ENCODE measurements at places on chromosomes 7 and 10. TPM values are rescaled to one million over a fixed set of nuclear protein-coding genes. Genes with fewer than 3 reads are reported as not detected.

- H3K4me3 ChIP-seq, result peak overlapping the region; percentile 4
- H3K36me3 ChIP-seq, result peaks cover 10% of the 10 kb centered on the region
- peaks cover 90% of the 10 kb centered on the region for H3K4me1 ChIP-seq
- no peaks in the 10 kb centered on the region for H3K27me3 ChIP-seq
- peak overlapping the region; percentile 97 for H3K27ac ChIP-seq
Measured at GRCh38 chr10:125064681-125065492, 95.5 kb downstream of the CTBP2 start.

The TMEM178B gene
- 22.3 TPM for total RNA-seq

The SCIN gene
- 1.2 TPM for total RNA-seq

DNA sequence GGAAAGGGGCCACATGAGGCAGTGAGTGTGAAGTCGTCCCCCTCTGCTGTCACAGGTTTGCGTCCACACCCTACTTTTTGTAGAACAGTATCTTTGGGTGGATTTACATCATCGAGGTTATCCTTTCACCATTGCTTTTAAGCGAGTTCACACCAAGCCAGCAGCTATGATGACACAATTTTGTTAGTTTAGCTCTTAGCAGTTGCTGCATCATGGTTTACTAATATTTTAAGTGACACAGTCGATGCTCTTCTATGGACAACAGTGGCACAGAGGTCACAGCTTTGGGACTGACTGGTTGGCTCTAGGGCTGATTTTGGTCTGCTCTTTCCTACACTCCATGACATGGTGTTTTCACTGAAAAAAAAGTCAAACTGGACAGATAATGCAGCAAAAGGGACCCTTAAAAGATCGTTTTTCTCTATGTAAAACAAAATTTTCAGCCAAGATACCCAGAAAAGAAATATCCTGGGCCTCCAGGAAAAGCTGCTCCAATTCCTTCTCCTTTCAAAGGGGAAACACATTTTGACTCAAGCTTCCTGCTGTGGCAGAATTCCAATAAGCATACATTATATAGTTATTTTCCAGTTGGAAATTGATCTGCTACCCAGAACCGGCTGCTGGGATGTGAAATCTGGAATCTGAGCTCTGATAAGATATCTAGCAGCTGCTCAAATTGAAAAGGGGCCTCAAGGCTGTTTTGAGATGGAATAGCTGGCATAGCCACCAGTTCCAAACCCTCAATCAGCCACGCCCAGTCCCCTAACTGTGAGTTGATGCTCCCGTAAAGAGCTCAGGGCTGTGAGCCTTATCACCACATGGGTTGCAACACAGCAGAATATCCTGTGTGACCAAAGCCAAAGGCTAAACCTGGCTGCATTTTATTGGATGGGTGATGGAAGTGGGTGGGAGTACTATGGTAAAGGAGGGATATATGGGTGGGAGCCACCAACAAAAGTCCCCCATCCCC is 114.2 kb downstream of the SMURF1 start:
- no peak overlapping the region for H3K4me3 ChIP-seq
- H3K27ac ChIP-seq, result no peak overlapping the region
- H3K27me3 ChIP-seq, result no peaks in the 10 kb centered on the region
- no peak for DNase-seq
- H3K4me1 ChIP-seq, result no peaks in the 10 kb centered on the region

GRCh38 chr7:143073556-143073955 is 21.4 kb downstream of the OR6V1 start:
- no peak overlapping the region for H3K27ac ChIP-seq
- H3K4me3 ChIP-seq, result no peak overlapping the region
- DNase-seq, result no peak
- no peaks in the 10 kb centered on the region for H3K27me3 ChIP-seq
- peaks cover 34% of the 10 kb centered on the region for H3K4me1 ChIP-seq
- H3K36me3 ChIP-seq, result no peaks in the 10 kb centered on the region

The SPDYE2B gene
- total RNA-seq, result not detected

DNA sequence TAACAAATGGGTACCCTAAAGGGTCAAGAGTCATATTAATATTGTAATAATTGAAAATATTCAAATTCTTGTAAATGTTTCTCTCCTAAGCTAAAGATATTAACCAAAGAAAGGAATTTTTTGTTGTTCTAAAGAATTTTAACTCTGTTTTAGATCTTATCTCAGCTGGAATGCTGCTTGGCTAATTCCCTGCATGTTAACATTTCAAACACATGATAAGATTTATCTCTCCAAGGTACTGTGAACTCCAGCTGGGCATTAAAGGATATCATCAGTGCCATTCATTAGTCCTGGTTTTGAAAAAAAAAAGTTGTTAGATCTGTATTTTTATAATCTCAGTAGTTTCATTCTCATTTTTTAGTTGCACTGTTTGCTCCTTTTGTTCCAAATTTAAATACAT is 76.9 kb downstream of the MAPK8 start:
- no peaks in the 10 kb centered on the region for H3K27me3 ChIP-seq
- peaks cover 19% of the 10 kb centered on the region for H3K4me1 ChIP-seq
- DNase-seq, result no peak
- peaks cover 12% of the 10 kb centered on the region for H3K36me3 ChIP-seq
- H3K27ac ChIP-seq, result 0 out of 2 replicates have a peak overlapping the region, but pooled peaks have one; percentile 30

DNA sequence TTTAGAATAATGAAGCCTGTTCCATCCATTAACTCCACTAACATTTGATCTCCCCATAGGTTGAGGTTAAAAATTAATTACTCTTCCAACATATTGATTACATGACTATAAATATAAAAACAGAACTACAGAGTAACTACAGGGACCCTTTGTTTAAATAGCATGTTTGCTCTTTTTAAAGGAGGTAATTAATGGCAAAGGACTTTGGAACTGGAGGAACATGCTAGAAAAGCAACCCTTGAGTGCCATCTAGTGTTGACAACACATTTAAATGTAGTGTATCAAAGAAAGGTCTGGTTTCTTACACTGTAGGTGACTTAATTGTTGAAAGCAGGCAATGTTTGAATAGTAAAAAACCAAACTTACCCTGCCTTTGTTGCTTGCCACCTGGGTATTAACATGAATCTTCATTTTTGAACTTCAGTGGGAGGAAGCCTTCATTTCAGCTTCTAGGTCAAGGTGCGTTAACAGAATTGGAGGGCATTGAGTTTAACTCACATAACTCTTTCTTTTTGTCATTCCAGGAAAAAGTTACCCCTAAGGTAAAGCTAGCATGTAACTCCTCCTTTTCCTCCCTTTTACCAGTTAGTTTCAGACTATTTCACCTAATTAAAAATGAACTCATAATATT is 52.6 kb upstream of the CAPZA2 start:
- no peak for DNase-seq
- H3K36me3 ChIP-seq, result no peaks in the 10 kb centered on the region
- H3K4me1 ChIP-seq, result peaks cover 35% of the 10 kb centered on the region
- H3K27ac ChIP-seq, result no peak overlapping the region
- no peaks in the 10 kb centered on the region for H3K27me3 ChIP-seq
- H3K4me3 ChIP-seq, result no peak overlapping the region

DNA sequence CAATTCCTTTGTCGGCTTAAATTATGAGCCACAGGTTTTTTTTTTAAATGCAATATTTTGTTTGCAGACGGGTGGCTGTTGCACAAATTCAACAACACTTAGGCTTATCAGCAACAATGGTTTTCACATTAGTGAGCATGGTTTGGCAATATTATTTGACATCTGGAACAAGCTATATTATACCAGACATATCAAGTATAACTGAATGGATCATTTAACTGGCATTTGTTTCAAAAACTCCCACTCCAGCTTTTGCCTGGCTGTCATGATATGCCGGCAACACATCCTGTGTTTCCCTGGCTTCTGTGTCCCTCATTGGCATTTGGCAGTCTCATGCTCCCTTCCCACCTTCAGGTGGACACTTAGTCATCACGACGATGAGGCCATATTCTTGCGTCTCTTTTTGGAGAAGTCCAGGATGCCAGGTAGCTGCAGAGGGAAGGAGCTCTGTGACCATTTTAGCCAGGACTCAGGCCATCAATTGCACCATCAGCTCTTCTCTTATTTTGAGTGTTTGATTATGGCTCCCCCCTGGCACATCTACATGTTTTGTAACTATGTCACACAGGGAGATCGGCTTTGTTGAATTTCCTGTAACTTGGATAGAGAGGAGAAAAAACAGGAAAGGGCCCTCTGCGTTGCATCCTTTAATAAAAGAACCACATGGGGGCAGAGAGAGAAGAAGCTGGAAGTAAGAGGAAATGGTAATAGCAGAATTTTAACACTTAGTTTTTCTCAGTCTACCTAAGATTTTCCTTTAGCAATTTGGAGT is 413.9 kb downstream of the LRMDA start:
- H3K4me1 ChIP-seq, result peaks cover 11% of the 10 kb centered on the region
- H3K4me3 ChIP-seq, result no peak overlapping the region
- H3K27me3 ChIP-seq, result no peaks in the 10 kb centered on the region
- H3K27ac ChIP-seq, result peak overlapping the region; percentile 29
- no peaks in the 10 kb centered on the region for H3K36me3 ChIP-seq

DNA sequence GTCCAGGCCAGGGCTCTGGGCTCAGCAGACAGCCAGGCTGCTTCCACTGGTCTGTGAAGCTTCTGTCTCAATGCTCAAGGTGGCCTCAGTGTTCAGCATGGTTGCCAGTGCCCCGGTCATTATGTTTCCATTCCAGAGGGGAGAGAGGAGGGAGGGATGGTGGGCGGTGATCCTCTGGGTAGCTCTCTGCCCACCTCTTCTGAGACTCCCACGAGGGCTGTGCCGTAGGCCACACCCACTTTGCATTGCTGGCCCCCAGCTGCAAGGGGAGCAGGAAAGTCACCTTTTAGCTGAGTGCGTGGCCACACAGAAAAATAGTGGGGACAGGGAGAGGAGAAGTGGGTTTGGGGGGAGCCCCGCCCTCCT is 42.5 kb downstream of the FOXK1 start:
- H3K4me3 ChIP-seq, result no peak overlapping the region
- no peaks in the 10 kb centered on the region for H3K27me3 ChIP-seq
- no peaks in the 10 kb centered on the region for H3K36me3 ChIP-seq
- peaks cover 11% of the 10 kb centered on the region for H3K4me1 ChIP-seq

The GDF2 gene
- not detected for total RNA-seq

- peaks cover 50% of the 10 kb centered on the region for H3K27me3 ChIP-seq
- H3K27ac ChIP-seq, result no peak overlapping the region
- no peak for DNase-seq
- no peaks in the 10 kb centered on the region for H3K36me3 ChIP-seq
Measured at GRCh38 chr7:22194658-22195273, 162.2 kb downstream of the RAPGEF5 start.

DNA sequence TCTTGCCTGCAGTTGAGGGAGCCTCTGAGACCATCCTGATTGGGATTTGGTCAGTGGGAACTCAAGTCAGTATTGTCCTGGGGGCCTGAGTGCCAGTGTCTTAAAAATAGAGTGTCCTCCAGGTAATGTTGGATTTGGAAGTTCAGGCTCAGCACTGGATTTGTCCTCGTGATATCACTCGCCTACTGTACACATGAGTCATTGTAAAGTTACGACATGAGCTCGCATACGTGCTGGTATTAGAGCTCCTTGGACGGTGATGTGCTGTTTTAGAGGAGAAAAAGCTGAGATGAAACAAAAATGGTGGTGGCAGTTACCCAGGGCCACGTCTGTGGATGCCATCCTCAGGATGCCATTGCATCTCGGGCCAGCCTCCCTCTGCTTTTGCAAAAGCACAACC is 78.2 kb downstream of the MGMT start:
- H3K4me3 ChIP-seq, result no peak overlapping the region
- peaks cover 10% of the 10 kb centered on the region for H3K4me1 ChIP-seq
- H3K36me3 ChIP-seq, result no peaks in the 10 kb centered on the region
- DNase-seq, result no peak
- H3K27ac ChIP-seq, result no peak overlapping the region

DNA sequence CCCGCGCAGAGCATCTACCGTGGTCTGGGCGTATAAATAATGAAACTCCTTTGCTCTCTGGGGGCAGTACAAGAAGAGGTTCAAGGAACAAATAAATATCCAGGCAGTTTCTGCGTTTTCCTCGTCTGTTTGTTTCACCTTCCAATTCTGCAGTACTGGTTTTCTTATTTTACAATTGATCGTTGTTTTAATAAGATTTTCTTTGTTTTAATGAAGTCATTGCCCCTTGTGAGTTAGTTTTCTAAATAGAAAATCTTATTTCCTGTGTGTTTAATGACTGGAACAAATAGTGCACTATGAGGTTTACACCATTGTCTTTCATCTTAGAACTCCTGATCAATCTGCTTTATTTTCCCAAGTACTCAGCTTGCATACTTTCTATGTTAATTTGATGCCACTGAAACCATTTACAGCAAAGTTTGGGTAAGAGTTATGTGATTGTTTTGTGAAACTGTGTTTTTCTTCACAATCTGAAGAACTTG is 1.2 kb downstream of the PLEKHA1 start:
- H3K4me1 ChIP-seq, result peaks cover 21% of the 10 kb centered on the region
- H3K36me3 ChIP-seq, result peaks cover 11% of the 10 kb centered on the region
- peak overlapping the region; percentile 93 for H3K4me3 ChIP-seq
- H3K27ac ChIP-seq, result peak overlapping the region; percentile 89
- no peak for DNase-seq

The TMEM229A gene
- 0.27 TPM for total RNA-seq

The CYP26C1 gene
- total RNA-seq, result 0.11 TPM

DNA sequence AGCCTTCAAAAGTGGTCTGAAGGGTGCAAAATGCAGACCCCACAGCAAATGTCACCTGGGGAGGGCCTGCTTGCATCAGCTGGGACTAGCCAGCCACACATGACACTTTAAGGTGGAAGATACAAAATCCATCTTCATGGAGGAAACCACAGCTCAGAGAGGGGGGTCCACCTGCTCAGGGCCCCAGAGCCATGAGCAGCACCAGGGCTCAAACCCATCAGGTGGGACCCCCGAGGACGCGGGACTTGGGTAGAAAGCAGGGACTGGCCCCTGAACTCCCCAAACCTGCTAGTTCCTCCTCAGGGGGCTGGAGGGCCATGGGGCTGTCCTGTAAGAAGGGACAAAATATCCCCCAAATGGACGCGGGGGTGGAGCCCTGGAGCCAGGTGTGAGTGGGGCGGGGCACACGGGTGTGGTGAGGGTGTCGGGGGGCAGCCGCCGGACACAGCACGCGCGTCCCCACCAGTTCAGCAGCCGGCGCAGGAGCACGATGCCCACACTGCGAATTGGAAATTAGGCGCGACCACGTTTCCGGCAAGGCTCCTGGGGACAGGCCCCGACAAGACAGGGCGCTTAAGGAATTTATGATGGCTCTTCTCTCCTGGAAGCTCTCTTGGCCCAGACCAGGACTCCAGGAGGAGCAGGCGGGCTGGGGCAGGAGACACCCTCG is 8.0 kb downstream of the PDGFA start:
- H3K27ac ChIP-seq, result peak overlapping the region; percentile 80
- peaks cover 17% of the 10 kb centered on the region for H3K36me3 ChIP-seq
- H3K4me1 ChIP-seq, result peaks cover 34% of the 10 kb centered on the region
- DNase-seq, result no peak
- H3K4me3 ChIP-seq, result no peak overlapping the region

The ZNF467 gene
- total RNA-seq, result 0.73 TPM

- H3K4me1 ChIP-seq, result peaks cover 22% of the 10 kb centered on the region
- no peak for DNase-seq
- no peak overlapping the region for H3K4me3 ChIP-seq
- H3K27me3 ChIP-seq, result no peaks in the 10 kb centered on the region
- no peak overlapping the region for H3K27ac ChIP-seq
- H3K36me3 ChIP-seq, result no peaks in the 10 kb centered on the region
Measured at GRCh38 chr10:124717041-124717757, 27.0 kb downstream of the FAM53B start.

GRCh38 chr7:117682681-117683385 is 190.4 kb downstream of the CTTNBP2 start:
- H3K36me3 ChIP-seq, result no peaks in the 10 kb centered on the region
- DNase-seq, result no peak
- no peaks in the 10 kb centered on the region for H3K27me3 ChIP-seq
- H3K4me1 ChIP-seq, result peaks cover 21% of the 10 kb centered on the region
- H3K4me3 ChIP-seq, result no peak overlapping the region

The STK31 gene
- 0.30 TPM for total RNA-seq

Data from WTC11 (cell line).